Mammary epithelial cell (primary cell): ENCODE measurements at places on chromosomes 1 and 21. TPM values are rescaled to one million over a fixed set of nuclear protein-coding genes. Genes with fewer than 3 reads are reported as not detected.

Gene SPRR4
- polyA plus RNA-seq, result 0.11 TPM

Gene AGMAT
- polyA plus RNA-seq, result 0.50 TPM

Gene MAGI3
- polyA plus RNA-seq, result 3.8 TPM

Gene RASAL2
- 34.0 TPM for polyA plus RNA-seq

Gene S100A16
- 2,471 TPM for polyA plus RNA-seq

Gene BCAR3
- polyA plus RNA-seq, result 123 TPM

Gene KRTAP19-1
- not detected for polyA plus RNA-seq

Gene SPRR1A
- polyA plus RNA-seq, result not detected

Gene CD1E
- not detected for polyA plus RNA-seq

Gene TBX19
- polyA plus RNA-seq, result 0.57 TPM

Gene NPPA
- polyA plus RNA-seq, result not detected

Gene SHE
- polyA plus RNA-seq, result not detected
